Activated B cell treated with CpG ODN at 0.5 μM for 24 hours (primary cell): ENCODE measurements at places on chromosomes 7 and 10.

- DNase-seq: no peak
Measured at GRCh38 chr10:71860243-71861029, 9.4 kb upstream of the PSAP start.

DNA sequence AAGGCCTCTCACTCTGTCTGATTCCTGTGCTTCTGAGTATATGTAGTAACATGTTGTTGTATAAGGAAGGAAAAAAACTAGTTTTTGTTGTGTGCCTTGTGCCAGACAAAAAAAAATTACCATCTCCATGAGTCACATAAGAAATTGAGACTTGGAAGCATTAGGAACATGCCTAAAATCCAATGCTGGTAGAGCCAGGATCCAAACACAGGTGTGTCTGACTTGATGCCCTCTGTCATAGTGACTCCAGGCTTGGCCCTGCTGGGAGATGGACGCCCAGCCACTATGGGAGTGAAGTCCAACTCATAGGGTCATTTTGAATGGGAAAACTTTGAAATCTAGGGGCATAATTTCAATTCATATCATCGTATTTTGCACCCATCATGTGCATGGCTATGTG lies 38.0 kb downstream of the PYROXD2 start:
- DNase-seq: no peak

DNA sequence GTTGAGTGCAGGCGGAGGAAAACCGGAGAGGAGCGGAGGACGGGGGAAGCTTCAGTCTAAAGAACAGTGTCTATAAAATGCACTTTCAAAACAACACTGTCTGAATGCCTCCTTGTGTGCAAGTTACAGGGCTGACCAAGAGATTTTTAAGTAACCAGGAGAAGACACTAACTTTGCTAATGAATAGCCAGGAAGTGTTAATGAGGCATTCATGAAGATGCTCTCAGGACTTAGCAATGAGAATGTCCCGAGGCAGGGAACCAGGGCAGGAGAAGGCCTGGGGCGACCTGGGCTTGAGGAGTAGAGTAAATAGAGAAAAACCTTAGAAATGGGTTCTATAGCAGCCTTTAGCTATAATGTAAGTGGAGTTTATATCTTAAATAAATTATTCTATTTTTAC lies 312.1 kb downstream of the SKIDA1 start:
- no peak for DNase-seq

GRCh38 chr7:82726038-82726800 lies 282.6 kb upstream of the CACNA2D1 start:
- no peak for DNase-seq

GRCh38 chr7:144653449-144653848 lies 182.4 kb downstream of the TPK1 start:
- DNase-seq: no peak

DNA sequence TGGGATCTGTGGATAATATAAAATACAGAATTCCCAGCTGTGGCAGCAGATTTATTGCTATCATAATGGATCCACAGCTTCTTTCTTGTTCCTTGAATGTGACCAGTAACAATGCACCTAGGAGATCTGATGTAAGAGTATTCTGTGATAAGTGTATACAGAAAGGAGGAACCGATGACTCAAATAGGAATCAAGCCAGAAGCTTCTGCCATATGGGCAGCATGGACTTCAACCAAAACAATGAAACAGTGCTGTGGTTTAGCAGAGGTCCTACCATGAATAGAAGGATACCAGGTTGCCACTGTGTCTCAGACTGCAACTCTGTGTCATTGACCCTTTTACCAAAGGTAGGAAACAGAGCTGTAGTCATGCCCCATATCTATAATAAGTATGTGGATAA lies 81.8 kb downstream of the PTPRZ1 start:
- DNase-seq: no peak

DNA sequence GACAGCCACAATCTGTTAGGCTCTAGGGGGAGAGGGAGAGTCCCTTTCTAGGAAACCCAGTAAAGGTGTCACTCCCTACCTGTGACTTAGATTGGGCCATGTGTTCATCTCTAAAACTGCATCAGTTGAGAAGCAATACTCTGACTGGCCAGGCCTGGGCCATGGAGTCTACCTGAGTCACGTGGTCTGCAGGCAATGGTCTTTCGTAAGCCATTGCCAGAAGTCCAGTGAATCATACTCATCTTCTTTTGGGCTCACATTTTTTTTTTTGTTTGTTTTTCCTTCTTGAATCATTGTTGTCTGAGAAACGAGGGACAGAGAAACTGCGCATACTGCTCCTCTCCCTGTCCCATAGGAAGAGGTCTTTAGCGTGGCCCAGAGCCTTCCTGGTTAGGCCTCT lies 215.6 kb downstream of the CCSER2 start:
- DNase-seq: no peak

DNA sequence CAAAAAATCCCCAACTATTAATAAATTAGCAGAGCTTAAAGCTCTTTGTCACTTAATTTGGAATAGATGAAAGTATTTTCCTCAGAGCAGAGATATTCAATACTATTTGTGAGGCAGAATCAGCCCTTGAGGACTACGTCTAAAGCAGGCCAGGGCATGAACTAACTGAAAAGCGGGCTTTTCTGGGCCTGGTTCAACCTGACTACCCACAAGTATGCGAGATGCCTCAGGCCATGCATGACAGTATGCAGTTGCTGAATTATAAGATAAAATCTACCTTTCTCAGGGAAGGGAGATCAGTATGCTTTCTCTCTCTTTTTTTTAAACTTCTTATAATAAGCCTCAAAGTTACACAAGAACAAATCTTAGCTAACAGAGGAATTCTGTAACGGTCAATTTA lies 20.1 kb downstream of the TMEM168 start:
- no peak for DNase-seq
